ENCODE measurements at places on chromosomes 6 and 20. TPM values are rescaled to one million over a fixed set of nuclear protein-coding genes. Genes with fewer than 3 reads are reported as not detected.

DNA sequence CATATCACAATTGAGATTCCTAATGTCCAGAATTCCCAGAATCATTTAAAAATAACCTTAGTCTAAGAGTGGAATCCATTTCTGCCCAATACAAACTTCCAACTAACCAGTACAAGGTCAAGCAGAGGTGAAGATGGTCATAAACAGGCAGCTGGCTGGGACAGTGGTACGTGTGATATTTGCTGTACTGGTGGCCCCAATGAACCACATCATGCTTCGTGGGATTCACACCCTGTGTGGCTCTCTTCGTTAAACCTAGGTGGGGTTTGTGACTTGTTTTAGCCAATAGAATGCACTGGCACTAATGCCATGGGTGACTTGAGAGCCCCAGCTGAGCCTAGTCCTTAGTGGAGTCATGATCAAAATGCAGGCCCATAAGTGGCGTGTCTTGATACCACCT, 286.6 kb downstream of the KIF16B start:
- no peak for DNase-seq

GRCh38 chr20:37311710-37312355, 22.4 kb downstream of the MANBAL start:
- no peak for DNase-seq

DNA sequence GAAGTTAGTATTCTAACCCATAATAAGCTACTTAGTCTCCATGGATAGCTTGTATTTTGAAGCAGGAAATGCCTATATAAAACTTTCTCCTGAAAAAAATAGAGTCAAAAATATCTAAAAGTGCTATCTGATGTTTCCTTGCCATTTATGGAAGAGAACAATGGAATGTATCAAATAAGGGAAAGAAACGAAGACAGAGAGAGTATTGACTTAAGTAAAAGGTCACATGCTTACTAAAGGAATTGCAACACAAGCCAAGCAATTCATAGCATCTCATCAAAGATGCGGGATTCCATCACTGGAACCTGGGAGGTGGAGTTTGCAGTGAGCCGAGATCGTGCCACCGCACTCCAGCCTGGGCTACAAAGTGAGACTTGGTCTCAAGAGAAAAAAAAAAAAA, 112.9 kb upstream of the DTNBP1 start:
- DNase-seq: no peak

DNA sequence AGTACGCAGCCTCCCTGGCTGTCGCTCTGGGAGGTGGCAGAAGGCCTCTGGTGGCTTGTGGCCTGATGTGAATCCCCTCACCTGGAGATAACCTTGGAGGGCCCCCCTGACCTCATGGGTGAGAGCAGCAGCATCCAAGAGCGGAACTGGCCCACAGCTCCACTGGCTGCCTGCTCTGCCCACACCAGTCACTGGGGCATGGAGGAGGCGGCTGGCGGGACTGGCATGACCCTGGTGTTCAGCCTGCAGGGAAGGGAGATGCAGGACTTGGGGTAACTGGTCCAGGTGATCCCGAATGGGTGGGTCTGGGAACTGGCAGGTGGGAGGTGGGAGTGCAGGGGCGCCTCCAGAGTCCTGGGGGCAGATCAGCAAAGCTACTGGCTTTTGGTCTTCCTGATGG, 10.6 kb upstream of the DSN1 start:
- DNase-seq: no peak

DNA sequence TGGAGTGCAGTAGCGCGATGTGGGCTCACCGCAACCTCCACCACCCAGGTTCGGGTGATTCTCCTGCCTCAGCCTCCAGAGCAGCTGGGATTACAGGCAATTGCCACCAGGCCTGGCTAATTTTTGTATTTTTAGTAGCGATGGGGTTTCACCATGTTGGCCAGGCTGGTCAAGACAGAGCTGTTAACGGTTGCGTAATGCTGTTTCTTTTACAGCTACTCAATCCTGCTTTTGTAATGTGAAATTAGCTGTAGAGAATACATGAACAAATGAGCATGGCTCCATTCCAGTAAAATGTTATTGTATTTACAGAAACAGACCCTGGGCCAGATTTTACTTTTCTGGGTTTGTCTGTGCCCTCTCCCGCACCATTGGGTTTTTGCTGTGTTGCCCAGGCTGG, 1.9 kb downstream of the PNLDC1 start:
- no peak for DNase-seq

GRCh38 chr20:25226433-25227316, 21.2 kb upstream of the PYGB start:
- DNase-seq: peak; percentile 73

- DNase-seq: no peak
Measured at GRCh38 chr6:96604420-96604819, 41.5 kb downstream of the FHL5 start.

GRCh38 chr20:17995967-17996819, 27.4 kb downstream of the MGME1 start:
- no peak for DNase-seq

GRCh38 chr20:52621401-52621800, 350.8 kb upstream of the TSHZ2 start:
- no peak for DNase-seq

DNA sequence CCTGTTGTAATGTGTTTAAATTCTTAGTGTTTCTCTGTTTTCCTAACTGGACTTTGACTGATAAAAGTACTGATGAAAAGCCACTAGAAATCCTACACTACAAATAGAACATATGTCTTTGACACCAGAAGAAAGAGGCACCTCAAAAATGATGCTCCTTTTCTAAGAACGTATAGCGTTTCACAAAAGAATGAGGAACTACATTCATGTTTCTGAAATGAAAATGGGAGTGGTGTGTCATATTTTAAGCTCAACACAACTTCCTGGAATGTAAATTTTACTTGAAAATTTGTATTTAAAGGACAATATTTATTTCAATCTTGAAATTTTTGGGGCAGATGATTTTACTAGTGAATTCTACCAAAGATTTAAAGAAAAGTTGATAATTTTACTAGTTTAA, 35.3 kb downstream of the KIAA0408 start:
- no peak for DNase-seq

DNA sequence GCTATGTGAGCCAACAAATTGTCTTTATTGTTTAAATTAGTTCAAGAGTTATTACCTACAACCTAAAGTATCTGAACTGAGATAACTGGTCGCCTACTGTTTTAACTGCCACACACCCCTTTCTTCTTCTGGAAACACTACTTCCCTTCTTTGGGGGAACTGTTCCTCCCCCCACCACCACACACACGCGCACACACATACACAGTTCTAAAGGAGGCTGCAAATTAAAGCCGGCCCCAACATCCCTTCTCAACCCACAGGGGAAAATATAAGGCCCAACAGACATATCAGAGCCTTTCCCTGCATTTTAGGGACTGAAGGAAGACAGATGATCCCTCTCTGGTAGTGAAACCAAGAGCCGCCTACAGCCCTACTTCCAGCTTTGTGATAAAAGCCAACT, 348.0 kb upstream of the JARID2 start:
- no peak for DNase-seq

- DNase-seq: no peak
Measured at GRCh38 chr6:156420172-156420993, 356.8 kb upstream of the ARID1B start.

GRCh38 chr6:148596891-148597455, 149.9 kb upstream of the UST start:
- no peak for DNase-seq

The ETV7 gene
- total RNA-seq: 0.63 TPM

The CDH4 gene
- total RNA-seq: 0.06 TPM

The SLPI gene
- 86.7 TPM for total RNA-seq

The PDYN gene
- total RNA-seq: not detected

The AFDN gene
- 57.1 TPM for total RNA-seq

Data from left cardiac atrium (tissue), 4 donors.